ENCODE measurements at places on chromosomes 11 and 22.
A peak's percentile ranks its signal among the peaks of the same experiment; 100 is the strongest.

DNA sequence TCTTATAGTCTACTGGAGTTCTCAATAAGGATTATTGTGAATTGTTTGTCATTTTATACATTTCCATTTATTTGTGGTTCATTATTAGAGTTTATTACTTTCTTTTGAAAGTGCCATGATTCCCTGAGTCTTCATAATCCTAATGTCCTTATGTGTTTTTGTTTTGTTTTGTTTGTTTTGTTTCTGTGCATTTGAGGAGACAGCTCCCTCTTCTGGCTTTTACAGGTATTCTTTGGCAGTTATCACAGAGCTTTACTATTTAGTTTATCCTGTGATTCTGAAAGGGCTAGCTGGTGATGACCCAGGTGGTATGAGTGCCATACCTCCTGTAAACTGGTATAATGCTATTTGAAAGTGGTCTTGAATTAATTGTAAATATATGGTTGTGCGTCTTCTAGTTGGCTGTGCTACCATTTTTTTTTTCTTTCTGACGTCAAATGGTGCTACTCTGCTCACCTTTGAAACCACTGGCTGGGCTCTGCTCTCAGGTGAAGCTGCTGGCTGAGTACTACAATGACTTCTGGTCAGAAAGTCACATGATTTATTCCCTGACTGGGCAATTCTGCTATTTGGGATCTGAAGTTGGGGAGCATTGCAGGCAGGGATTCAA is 751.2 kb downstream of the JRKL start:
- DNase-seq, result no peak

DNA sequence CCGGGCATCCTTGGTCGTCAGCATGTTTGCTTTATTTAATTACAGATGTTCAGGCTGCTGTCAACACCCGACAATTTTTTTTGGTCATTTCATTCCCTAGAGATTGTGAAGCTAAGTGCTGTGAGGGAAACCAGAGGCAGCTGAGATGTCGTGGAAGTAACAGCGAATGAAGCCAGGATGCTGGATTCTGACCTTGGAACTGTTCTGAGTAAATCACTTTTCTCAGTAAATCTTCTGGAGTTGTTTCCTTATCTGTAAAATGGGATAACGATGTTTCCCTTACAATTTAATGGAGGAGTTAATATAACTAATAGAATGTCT is 390 bp upstream of the CKAP5 start:
- no peak for DNase-seq

DNA sequence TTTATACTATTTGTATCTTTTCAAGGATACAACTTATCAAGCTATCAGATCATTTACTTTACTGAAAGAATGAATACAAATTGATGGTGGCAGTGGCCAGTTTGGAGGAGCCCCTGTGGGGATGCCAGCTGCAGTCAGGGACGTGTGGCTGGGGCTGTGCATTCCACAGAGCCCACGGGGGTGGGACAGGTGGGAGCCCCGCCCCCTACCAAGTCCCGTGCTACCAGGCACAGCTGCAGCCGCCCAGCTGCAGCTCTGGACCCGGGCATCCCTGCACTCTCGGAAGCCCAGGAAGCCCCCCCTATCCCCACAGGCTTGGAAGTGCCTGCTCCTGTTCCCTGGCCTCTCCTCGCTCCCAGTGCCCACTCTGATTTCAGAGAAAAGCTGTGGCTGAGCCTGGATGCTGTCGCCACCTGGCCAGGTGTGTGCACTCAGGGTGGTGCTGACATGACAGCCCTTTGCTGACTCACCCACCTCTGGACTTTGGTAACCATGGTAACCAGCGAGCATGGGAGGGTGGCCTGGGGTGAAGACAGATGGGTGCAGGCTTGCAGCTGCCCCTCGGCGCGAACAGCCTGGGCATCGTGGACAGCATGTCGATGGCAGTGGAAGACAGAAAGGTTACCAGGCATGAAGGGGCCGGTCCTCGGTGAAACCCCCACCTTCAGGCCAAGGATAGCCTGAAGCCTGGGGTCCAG is 138.1 kb downstream of the SBF2 start:
- DNase-seq, result no peak

GRCh38 chr11:2156416-2157182 is 4.4 kb downstream of the INS start:
- DNase-seq, result peak; percentile 44

DNA sequence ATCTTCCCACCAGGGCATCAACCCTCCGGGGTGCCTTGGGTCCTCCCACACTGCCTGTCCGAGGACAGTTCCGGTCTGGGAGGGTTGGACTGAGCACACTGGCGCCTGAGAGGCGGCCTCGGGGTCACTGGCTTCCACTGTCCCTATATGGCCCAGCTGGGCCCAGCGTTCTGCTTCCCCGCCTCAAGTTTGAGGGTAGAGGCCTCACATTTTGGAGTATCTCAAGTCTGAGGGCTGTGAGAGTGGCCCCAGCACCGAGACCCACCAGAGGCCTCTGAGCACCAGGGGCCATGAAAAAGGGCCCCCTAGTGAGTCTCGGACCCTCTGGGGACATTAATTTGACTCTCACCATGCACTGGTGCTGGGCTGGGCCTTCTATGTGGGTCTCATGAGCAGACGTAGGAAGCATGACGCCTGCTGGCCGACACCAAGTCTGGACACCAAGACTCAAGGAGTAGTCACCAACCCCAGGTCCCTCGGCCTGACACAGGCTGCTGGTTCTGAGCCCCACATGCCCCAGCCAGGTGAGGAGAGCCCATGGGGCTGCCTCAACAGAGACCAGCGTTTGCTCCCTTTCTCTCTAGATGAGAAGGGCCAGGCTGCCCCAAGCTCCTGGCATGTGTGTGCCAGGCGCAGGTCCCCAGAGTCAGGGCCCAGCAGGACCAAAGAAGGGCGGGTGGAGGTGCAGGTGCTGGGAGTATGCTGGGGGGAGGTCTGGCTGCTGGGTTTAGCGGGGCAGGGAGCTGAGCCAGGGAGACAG is 27.5 kb downstream of the ARVCF start:
- DNase-seq, result no peak

GRCh38 chr22:48881326-48881980 is 946.2 kb downstream of the BRD1 start:
- no peak for DNase-seq

Data from CD4-positive, alpha-beta T cell treated with Interleukin-12 subunit alpha and Interleukin-12 subunit beta, for 1 hour (primary cell).